ENCODE measurements at places on chromosomes 2 and 18.
A peak's percentile ranks its signal among the peaks of the same experiment; 100 is the strongest.

DNA sequence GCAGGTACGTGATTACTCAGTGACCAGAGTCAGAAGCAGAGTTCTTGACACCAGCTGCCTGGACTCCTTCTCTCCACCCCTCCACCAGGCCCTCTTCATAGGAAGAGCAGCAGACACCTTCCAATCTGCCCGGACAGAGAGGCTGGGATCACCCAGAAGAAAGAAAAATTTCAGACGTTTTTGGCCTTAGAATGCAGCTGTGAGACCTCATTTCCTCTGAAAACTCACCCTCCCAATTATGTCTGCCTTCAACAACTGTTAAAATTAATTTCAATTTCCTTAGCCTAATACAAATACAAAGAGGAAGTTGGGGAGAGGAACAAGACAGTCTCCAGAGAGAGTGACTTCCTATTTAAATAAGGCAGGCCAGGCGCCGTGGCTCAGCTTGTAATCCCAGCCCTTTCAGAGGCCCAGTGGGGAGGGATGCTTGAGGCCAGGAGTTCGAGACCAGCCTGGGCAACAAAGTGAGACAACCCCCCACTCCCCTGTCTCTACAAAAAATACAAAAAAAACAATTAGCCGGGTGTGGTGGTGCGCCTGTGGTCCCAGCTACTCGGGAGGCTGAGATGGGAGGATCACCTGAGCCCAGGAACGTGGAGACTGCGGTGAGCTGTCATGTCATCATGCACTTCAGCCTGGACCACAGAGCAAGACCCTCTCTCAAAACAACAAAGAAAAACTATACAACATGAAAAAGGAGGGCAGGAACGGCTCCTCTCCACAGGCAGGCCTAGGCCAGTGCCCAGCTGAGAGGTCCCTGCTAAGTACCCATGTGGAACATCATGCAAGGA lies 1.6 kb downstream of the SLC66A2 start:
- peak; percentile 61 for DNase-seq

- DNase-seq, result no peak
These were observed 450.4 kb upstream of the TCF4 start for GRCh38 chr18:56038171-56039030.

- no peak for DNase-seq
These were observed 25.8 kb downstream of the PKP4 start for GRCh38 chr2:158482594-158482993.

- DNase-seq, result no peak
These were observed 610.6 kb downstream of the IRS1 start for GRCh38 chr2:226189061-226189460.

GRCh38 chr2:233822101-233822771 lies 32.1 kb downstream of the HJURP start:
- DNase-seq, result no peak

GRCh38 chr2:64837925-64838641 lies 151.1 kb upstream of the SLC1A4 start:
- no peak for DNase-seq

DNA sequence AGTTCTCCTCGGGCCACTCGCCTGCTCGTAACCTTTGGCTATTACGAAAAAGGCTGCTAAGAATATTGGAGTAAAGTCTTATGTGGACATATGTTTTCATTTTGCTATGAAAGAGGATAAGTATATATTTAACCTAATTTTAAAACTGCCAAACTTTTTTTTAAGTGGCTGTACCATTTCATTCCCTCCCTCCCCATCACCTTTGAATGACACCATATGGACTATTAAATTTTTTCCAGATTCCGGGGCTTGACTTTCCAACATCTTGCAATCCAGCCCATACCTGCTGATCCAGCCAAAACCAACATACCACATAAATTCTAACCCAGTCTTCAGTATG lies 31.5 kb downstream of the REEP1 start:
- no peak for DNase-seq

GRCh38 chr2:88627856-88628570 lies 749 bp upstream of the EIF2AK3 start:
- DNase-seq, result peak; percentile 73

DNA sequence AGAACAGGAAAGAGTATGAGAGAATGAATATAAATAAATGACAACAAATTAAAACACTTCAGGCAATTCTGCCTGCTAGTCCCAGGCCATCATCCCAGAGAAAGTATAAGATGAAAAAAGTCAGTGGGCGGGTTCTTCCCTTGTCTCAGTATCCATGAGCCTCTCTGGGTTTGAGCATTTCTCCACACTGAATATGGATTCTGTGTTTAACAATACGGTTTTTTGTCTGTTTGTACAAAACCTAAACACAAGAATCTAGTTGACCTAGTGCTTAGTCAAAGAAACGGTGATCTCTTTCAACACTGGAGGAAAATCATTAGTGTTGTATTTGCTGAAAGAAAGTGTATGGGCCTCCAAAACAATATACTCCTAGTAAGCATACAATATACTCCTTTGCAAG lies 10.0 kb downstream of the SUCLG1 start:
- DNase-seq, result no peak

DNA sequence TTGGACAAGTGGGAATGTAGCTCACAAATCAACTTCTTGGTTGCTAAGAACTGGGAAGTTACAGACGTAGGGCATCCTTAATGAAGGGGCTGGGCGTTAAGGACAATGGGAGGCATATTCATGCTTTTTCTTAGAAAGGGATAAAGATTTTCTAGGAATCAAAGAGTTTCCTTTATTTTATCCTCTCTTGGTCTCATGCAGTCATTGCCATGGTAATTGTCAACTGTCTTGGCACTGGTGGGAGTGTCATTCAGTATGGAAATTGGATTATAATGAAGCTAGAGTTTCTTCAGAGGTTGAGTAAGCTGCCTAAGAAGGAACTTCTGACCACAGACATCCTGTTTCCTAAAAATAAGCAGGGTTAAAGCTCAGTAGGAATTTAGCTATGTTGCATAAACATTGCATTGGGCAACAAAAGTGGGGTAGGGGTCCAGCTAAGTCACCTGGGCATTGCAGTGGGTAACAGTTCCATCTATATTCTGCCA lies 114.0 kb downstream of the LYPD6B start:
- no peak for DNase-seq

DNA sequence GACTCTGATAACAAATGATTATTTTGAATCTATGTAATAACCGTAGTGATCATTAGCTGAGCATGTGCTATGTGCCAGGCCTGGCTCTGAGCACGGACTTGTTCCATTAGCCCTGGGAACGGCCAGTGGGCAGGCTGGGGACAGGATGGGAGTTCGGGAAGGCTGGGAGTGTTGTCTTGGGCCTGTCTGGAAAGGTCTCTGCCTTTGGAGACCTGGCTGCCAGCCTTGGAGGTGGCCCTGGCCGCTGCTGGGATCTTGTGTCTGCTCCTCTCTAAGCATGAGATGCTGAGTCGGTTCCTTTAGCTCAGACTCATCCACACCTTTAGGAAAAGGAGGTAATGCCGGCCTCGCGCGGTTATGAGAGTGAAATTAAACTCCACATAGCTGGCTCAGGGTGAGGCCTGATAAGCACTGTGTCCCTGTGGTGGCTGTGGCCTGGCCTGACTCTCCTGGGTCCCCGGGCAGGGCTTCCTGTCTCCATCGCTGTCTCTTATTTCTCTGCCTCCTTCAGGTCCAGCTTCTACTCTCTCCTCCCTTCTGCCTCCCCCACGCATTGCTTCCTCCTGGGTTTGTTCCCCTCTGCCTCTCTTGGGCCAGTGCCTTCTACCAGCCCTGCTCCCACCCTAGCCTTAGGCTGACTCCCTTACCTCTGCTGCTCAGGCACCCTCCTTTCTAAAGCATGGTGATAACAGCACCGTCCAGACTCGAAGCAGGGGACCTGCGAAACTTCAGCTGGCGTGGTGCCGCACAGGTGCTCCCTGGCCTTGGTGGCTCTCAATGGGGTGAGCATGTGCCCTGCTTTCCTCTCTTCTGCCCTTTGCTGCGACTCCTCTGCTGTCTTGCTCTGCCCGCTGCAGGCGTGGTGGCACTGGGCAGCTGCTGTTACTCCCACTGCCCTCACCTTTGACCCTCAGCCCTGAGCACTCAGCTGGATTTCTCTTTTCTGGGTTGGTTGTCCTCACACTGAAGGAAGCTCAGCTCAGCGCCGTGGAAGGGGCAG lies 41.8 kb downstream of the NCK2 start:
- no peak for DNase-seq

GRCh38 chr18:79938196-79938595 lies 13.3 kb downstream of the SLC66A2 start:
- no peak for DNase-seq

GRCh38 chr2:215767625-215768024 lies 245.7 kb downstream of the MREG start:
- no peak for DNase-seq

- DNase-seq, result peak; percentile 15
These were observed 79.3 kb upstream of the LGALSL start for GRCh38 chr2:64374686-64375085.

DNA sequence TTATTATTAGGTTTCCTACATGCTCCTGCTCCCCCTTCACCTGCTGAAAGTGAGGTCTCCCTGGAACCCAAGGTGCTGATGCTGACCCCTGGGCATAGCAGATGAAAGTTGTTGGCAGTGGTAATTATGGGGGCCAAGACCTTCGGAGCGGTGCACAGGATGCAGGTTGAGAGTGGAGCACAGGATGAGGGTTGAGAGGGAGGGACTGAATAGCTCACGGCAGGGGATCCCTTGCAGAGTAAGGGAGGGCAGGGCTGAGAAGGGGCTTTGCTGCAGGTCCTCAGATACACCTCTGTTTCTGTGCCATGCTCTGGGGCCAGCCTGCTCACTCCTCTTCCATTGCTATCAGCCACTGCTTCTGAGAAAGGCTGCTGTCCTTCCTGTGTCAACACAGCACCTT lies 163.3 kb downstream of the FHOD3 start:
- DNase-seq, result no peak

DNA sequence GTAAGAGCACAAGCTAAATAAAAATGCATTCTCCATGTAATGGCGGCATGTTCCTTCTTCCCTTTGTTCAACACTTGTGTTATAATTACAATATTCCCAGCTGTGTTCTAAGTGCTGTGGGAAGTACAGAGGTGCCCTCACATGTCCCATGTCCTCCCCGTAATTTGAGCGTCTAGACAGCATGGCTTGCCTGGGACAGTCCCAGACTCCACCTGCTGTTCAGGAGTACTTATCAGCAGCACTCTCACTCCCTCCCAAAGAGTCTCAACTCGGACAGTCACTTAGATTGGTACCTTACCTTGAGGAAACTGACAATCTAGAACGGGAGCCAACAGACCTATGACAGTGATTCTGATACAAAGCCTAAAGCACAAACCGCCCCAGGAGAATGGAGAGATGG lies 370.5 kb downstream of the EIPR1 start:
- DNase-seq, result no peak

DNA sequence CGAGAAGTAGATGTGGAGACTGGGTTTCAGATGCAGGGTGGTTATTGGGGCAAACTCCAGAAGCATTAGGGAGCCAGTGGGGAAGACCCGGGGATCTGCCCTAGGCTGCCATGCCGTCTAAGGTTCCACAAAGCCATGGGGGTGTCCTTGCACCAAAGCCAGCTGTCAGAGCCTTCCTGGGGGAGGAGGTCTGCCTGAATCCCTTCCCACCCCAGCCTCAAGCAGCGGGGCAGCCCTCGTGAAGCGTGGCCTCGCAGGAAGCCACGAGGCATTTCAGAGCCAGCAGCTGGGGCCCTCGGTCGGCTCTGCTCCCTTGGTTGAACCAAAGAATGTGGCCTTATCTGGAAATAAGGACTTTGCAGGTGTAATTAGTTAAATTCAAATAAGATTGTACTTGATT lies 51.2 kb upstream of the UBE2F start:
- no peak for DNase-seq

DNA sequence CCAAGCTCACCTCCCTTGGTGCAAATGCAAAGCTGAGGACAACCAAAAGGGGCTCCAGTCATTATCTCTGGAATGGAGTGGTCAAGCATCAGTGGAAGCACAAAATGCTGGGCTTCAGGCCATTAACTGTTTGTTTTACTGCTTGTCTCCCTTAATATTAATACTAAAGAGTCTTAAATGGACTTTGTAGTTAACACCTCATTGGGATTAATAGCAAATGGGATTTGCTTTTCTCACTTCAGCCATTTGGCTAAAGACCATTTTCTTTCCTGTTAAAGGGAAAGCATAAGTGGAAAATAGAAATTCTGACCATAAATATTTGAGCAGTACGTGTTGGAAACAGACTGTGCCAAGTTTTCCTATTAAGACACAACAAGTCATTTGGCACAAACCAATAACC lies 154.4 kb downstream of the DNER start:
- no peak for DNase-seq

DNA sequence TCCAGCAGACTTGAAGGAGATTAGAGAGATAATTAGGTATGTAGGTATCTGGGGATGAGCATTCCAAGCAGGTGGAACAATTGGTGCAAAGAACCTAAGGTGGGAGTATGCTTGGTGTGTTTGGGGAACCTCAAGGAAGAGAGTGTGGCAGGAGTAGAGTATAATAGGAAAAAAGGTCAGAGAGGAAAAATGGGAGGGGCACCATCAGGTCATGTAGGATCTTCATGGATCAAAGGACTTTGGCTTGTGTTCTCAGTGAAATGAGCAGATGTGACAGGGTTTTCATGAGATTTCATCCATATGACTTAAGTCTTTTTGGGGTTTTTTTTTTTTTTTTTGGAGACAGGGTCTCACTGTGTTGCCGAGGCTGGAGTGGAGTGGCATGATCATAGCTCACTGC lies 47.3 kb downstream of the RBBP8 start:
- DNase-seq, result no peak

GRCh38 chr2:13056259-13056843 lies 339.6 kb downstream of the TRIB2 start:
- no peak for DNase-seq

DNA sequence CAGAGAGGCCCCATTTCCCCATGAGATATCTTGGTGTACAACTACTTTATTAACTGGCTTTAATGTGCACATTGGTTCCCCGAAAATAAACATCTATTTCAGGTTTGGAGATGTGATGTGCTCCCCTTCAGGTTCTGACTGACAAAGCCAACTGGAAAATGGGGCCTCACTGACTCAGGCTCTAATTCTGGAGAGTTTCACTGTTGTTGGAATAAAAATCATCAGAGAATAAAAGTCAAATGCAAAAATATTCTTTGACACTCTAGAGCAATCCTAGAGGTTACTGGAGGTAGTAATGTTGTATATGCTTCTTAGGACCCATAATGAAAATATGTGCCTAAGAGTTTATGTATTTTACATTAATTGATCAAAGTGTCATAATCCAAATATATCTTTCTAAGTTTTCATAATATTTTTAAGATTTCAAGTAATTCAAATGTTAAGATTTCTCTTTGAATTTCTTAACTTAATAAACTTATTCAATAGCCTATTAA lies 189.9 kb upstream of the COL3A1 start:
- no peak for DNase-seq

Data from posterior cingulate gyrus (tissue), 11 donors.